ENCODE measurements at places on chromosomes 12 and 14.

- no peak for DNase-seq
Measured at GRCh38 chr12:114685869-114686268, 1.9 kb upstream of the TBX3 start.

- no peak for DNase-seq
Measured at GRCh38 chr12:91133871-91134270, 22.6 kb upstream of the LUM start.

- DNase-seq, result no peak
Measured at GRCh38 chr14:69876848-69877306, 2.3 kb upstream of the SMOC1 start.

- no peak for DNase-seq
Measured at GRCh38 chr12:131882804-131883520, 11.5 kb upstream of the ULK1 start.

DNA sequence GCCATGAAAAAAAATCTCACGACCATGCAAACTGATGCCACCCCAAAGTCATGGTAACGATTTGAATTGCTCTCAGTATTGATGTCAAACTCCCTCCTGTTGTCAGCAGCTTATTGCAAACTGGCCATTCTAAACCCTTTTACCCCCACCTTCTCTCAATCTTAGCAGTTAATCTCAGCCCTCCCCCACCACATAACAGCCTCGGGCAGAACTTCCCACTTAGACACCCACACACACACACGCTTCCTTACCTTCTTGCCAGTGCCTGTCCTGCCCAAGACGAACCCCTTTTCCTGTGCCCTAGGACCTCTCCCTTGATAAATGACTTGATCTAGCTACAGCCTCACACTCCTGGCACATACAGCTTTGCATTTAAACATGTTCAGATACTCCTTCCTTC is 56.6 kb downstream of the GPATCH2L start:
- DNase-seq, result no peak

DNA sequence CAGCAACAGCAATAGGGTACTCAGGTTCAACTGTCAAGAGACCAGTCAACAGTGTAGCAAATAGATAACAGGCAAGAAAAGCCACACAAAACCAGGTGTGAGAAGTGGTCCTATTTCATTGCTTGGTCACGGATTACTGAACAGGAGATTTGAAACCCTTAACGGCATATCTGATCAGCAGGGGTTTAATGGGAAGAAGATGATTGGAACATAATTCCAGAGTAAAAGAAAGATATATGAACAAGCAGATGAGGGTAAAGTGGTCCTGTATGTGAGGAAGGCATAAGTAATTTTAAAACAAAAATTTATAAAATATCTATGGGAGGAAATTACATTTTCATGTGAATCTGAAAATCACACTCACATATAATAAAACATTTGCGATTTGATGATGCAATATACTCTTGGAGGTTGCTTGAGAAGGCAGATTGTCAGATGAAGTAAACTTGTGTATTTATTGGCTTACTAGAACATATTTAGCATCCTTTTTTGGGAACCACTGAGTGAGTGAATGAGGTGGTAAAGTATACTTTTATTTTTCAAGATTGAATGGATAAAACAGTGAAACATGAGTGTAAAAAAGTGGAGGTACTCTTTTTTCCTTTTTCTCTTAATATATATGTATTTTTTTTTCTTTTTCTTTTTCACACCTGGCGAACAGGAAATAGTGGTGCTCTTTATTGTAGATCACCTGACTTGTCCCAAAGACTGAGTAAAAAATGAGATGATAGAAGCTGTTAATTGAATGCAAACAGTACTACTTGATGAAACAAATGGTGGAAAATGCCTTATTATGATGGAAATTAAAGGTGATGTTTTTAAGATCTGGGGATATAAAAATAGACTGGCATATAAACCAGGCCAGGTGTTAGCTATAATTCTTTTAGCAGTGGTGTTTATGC is 21.6 kb upstream of the SDR39U1 start:
- no peak for DNase-seq

DNA sequence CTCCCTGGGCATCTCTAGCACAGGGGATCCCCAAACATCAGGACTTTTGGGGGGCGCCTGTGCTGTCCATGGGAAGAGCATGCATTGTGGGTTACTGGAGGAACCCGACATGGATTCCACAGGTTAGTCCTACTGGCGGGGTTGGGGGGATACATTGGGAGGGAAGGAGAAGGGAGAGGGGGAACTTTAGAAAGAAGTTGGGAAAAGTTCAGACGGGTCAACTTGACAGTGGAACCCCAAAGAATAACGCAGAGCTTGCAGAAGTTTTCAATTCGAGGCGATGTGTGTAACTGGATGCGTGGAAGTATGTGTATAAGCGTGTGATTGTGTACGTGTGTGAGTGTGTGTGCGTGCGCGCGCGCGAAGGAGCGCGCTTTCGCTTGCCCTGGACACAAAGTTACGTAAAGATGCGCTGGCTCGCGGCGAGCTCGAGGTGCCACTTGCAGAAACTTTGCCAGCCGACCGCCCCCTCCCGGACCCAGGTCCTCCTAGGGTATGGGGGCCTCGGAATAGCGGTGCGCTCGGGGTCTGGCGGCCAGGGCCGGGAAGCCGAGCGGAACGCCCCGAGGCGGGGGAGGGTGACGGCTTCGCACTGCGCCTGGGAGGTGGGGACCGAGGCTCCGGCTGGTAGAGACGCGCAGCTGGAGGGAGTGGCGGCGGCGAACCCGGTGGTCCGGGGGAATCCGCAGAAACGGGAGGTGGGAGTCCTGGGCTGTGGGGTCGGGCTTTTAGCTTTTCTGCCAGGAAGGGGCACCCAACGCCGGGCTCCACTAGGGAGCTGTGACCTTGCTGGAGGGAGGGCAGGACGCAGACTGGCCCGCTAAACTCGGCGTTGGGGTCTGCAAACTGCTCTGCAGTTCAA is 669 bp downstream of the RFX4 start:
- no peak for DNase-seq

DNA sequence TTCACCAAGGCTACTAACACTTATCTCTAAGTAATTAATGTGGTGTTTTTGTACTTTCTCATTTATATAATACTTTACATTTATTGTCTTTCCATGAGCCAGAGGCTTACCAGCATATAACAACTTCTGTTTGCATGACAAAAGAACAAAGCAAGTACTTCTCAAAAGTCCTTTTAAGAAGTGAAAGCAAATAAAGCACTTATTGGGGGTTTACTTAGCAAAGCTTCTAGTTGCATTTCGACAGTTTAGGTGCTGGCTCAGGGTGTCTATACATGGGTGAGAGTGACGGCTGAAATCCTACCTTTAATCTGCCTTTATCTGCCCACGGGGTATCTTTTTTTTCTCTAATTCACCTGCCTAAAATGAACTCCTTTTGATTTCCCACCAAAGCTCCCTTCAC is 21.0 kb upstream of the DCN start:
- no peak for DNase-seq

DNA sequence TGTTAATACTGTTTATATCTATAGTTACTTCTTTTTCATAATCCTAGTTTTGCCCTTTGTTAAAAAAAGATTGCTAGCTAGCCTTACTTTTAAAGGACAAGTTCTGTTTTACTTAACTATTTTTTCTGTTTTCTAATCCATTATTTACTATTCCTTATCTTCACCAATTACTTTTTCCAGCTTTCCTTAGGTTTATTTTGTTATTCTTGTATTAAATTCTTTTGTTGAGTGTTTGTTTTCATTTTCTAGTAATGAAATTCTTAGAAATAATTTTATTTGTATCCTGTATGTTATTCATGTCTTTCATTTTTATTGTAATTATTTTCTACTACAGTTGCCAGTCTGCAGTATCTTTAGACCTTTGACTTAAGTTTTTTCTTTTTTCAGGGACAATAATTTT is 45.7 kb upstream of the GXYLT1 start:
- DNase-seq, result no peak

DNA sequence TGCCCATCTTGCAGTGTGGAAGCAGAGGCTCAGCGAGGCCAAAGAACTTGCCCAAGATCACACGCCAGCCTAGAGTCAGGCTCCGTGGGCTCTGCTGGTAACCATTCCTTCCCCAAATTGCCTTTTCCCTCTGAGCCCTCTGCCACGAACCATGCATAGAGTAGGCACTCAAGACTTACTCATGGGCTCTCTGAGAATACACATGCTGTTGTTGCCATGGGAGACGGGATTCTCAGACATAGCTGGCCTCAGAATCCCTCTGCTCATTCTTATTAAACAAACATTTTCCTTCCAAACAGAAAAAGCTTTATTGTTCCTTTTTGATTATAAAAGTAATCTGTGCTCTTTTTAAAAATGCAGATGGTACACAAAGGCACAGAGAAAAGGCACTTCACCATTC is 52.5 kb upstream of the WSCD2 start:
- DNase-seq, result no peak

DNA sequence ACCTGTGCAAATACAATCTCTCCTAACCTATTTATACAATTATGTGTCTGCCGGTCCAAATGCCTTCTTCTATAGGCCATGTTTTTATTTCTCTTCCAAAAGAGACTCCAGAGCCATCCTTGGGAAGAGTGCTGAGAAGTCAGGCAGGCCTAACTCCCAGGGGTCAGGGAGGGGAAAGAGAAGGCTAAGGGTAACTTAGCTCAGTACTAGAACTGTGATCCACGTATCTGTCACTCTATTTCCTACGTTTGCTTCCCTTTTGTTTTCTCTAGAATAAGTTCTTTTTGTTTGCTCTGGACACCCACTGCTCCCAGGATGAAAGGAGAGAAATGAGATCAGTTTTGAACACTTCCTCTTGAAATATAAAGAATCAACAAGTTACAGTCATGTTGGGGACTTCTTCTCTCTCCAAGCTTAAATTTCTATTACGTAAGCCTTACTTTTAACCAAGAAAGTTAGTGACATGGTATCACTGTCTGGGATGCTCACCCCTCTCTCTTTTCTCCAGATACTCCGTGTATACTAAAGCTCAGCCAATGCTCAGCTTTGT is 79.2 kb downstream of the DAD1 start:
- no peak for DNase-seq

DNA sequence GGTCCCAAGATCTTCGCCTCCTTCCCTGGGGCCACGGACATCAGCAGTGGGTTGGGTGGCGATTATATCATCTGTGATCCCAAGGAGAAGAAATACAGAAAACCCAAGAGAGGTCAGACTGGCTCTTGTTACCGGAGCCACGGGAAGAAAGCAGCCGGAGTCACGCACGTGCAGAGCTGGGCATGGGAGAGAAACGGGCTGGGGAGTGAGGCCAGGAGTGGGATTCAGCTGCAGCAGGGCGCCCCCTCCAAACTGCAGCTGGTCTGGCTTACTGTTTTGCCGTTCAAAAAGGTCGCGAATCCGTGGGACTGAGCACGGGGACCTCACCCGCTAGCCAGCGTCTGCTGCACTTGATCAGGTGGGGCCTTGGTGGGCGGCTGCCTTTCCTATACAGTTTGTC is 206.6 kb upstream of the PRMT8 start:
- DNase-seq, result no peak

DNA sequence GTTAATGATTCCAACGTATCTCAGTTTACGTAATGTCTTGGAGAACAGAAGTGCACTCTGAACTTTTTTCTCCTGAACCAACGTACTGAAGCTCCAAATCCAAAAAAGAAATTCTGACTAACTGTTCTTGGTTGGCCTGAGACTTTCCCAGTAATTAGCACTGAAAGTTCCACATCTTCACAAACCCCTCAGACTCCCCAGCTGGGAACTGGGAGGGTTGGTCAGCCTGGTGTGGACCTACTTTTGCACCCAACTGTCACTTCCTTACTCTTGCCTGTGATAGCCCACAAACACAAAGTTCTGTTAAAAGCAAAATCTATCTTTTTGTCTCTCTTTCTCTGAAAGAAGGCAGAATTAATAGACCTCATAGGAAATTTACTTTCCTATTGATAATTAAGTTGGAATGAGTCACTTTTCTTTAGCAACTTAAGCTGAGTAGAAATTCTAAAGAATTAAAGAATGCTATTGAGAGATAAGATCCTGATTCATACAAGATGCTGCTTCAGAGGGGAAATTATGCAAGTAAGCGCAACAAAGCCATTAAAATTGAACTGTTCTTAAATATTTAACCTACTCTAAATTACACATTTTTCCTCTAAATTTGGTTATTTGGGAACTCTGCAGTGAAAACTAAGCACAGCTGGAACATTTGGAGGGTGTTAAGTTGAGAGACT is 155.0 kb downstream of the EPS8 start:
- DNase-seq, result no peak

- no peak for DNase-seq
Measured at GRCh38 chr12:22215467-22216253, 118.8 kb downstream of the ST8SIA1 start.

- DNase-seq, result no peak
Measured at GRCh38 chr12:12451098-12451497, 94.2 kb downstream of the BORCS5 start.

DNA sequence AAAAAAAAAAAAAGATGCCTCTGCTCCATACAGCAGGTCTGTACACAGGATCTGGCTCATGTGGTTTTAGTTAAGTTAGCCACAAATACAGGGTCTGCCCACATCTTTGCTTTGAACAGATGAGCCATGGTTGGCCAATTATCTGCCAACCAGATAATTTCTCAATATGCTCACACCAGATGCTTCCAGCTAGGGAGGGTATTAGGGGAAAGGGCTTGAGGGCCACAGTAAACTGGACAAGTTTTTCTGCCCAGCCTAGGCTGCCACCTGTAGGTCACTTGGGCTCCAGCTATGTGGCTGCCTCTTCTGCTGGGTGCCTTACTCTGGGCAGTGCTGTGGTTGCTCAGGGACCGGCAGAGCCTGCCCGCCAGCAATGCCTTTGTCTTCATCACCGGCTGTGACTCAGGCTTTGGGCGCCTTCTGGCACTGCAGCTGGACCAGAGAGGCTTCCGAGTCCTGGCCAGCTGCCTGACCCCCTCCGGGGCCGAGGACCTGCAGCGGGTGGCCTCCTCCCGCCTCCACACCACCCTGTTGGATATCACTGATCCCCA is 776 bp downstream of the RDH5 start:
- no peak for DNase-seq

DNA sequence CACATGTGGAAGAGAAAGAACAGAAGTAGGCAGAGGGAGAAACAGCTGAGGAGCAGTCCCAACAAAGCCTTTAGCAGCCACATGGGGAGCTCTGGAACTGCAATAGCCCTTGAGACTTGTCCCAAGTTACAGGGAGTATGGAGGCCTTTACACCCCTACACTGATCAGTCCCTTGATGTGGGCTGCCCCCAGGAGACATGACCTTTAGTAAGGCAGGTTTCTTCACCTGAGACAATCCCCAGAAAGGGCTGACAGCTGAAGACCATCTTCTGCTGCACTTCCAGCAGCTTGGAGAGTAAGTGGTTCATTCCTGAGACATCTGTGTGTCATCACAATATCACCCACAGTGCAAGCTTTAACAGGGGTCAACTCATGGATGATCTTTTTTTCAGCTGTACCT is 8.6 kb upstream of the SNAPC1 start:
- no peak for DNase-seq

GRCh38 chr12:85781766-85782165 is 54.4 kb downstream of the RASSF9 start:
- DNase-seq, result no peak

- DNase-seq, result no peak
Measured at GRCh38 chr12:50515587-50515986, 10.8 kb downstream of the DIP2B start.
